ENCODE measurements at places on chromosomes 1 and 21.

- no peak for DNase-seq
Measured at GRCh38 chr21:31222142-31222541, 121.9 kb downstream of the TIAM1 start.

DNA sequence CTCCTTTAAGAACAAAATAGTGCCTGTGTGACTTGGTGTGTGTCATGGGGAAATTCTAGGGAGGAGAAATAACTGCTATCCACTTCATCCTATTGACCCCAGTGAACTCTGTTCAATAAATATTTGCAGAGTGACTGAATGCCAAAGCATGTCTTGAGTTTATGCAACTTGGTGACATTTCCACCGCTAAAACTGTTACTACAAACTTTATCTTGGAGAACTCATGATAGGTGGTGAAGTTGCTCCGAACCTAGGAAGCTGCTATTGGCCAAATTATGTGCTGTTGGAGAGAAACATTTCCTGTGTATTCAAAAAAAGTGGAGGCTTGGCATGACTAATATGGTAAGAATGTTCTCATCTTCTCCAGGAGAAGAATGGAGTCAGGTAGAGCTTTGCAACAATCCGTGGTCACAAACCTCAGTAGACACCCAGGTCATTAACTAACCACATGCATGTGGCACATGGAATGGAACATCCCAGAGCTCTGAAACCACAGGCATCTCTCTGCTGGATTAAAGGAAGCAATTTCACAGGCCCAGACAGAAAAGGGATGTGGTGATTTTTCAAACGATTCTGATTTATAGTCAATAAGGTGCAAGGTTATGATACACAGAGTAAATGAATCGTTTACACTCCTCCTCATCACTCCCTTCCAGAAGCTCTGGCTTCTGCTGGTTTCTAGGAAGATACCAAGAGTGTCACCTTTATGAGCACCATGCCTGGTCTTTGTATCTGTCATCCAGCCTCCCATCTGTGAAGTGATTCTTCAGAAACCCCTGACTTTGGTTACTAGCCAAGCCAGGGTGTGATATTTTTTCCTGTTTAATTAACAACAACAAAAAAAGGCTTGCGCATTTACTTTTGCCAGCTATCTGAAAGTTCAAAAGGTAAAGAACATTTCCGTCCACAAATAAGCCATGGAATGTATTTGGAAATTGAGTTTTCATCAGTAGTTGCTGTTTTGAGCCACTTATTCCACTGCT lies 361.1 kb downstream of the TGFB2 start:
- no peak for DNase-seq

DNA sequence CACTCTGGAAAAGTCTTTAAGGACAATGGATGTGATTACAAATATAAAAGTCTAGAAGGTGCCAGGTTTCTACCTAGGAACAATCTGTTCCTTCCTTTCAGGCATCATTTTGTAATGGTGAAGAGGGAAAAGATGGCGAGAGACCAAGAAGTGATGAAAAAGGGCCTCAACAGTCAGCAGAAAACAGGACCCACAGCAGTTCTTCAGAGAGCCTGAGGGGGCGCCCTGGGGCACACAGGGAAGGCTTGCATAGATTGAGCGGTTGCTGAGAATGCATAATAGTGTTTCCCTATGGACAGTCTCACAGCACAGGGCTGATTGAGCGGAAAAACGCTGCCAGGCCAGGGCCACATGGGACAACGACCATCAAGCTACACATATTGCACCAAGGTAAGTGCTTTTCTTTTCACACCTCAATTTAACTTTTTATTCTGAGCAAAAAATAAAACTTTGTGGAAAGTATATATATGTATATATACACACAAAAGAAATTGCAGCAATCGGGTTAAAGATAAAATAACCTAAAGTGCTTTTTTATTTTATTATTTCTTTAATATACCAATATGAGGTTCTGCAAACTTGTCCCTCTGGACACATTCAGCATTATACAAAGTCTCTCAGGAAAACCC lies 3.1 kb upstream of the YRDC start:
- DNase-seq = peak; percentile 53

DNA sequence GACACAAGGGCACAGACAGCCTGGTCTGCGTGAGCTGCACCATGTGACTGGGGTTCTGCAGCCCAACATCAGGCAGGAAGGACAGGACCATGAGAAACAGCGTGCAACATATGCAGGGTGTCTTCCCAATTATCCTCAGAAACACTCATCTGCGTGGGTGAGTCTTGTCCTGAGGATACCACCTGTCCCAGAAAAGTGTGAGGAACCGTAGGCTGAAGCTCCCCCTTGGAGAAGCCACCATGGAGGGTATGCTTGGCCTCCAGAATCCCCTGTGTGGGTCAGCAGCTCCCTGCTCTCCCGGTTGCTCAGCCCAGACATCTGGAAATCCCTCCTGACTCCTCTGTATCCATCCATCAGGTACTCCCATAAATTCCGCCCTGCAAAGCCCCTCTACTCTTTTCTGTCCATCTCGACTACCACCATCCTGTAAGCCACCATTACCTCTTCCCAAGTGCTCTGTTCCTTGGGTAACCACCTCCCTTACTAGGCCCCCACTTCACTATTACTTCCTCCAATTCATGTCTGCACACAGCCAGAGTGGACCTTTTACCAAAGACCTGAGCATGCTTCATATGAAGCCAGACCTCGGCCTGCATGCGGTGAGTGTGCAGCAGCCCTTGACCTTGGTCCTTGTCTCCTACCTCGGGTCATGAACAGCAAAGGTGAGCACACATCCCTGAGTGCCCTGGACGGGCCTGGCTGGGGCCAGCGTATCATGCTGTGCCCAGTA lies 33.0 kb downstream of the ETS2 start:
- no peak for DNase-seq

DNA sequence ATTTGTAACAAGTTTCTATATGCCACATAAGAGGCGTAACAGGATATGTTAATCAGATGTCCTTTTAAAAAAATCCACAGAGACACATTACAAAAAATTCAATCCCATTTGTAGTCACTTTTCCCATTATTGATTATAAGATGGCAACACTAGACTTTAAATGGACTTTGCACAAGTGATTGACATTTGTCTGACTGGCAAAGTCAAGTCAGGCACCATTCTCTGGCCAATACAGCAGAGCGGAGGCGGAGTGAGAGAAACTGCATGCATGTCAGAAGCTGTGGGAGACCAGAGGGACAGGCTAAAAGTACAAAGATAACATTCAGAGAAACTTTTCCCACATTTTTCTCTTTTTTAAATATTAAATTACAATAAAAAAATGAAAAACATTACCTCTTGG lies 28.1 kb upstream of the RGS5 start:
- DNase-seq = no peak

DNA sequence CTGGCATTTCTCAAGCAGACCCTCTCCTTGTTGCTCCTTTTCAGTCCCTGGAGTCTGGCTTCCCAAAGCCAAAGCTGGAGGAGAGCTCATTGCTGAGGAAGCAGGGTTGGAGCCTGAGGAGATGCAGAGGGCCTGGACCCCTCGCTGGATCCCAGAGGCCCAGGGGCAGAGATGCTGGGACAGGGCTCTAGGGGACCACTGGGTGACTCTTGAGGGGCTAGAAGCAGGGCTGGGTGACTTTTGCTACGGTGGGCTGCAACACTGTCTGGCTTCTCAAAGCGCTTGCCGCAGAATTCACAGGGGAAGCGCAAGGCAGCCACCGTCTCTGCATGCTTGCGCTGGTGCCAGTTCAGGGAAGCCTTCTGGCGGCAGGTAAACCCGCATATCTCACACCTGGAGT lies 8.8 kb downstream of the ZNF692 start:
- no peak for DNase-seq

- DNase-seq = no peak
Measured at GRCh38 chr1:205162301-205162700, 40.5 kb upstream of the RBBP5 start.

DNA sequence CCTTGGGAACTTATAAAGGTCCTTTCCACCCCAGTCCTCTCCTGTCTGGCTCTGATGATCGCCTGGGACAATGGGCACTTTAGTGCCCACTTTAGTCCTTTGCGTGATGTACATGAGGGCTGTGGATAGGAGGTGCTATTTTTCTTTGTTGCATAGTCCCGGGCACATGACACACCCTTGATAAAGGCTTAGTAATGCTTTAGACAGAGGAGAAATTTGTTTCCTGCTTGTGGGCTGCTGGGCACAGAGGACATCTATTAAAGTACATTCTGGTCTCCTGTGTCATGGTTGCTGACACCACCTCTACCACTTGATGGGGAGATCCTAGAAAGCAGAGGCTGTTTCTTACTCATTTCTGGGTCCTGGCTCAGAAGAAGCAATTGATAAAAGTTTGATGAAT lies 5.4 kb upstream of the KNCN start:
- no peak for DNase-seq

DNA sequence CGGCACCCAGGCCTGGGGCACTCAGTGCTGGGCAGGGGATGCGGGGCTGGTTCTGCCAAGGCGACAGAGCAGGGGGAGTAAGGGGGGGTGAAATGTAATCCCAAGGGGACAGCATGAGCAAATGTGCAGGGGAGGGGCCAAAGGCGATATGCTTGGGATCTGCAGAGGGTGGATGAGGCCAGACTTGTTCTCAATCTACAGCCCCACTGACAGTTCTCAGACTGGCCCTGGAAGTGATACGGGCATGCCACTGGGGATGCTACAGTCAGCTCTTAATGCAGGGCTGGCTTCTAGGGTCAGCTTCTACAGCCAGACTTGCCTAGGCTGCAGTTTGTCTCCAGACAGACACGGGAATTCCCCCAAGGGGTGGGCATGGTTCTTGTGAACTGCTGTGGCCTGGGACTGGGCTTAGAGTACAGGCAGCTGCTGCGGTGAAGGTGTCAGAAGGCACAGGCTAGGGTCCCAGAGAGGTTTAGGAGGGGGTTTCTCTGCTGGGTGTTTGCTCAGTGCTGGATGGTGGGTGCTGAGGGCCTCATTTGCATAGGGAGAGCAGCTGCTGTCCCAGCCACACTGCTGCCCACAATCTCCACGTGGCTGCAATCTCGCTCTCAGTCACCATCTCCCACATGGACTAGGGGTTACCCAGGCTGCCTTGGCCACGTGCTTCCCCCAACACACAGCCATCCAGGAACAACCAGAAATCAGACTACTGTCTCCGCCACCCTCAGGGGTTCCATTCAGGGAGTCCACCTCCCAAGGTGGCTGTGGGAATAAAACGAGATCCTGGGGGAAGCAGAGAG lies 190.1 kb downstream of the HIVEP3 start:
- DNase-seq = peak; percentile 69

DNA sequence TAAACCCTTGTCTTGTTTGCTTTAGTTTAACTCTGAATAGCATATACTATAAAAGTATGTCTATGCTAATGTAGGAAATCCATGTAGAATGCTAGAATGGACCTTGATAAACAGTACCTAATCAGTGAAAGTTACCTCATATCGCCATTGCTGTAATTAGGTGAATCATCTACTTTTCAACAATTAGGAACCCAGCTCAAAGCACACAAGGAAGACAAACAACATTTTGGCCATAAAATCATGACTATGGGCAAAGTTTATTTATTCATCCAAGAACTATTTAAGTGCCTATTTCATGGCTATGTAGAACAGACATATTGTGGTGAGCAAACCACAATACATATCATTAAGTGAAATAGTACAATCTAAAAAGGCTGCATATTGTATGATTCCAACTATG lies 1043.2 kb downstream of the BRINP3 start:
- DNase-seq = no peak

DNA sequence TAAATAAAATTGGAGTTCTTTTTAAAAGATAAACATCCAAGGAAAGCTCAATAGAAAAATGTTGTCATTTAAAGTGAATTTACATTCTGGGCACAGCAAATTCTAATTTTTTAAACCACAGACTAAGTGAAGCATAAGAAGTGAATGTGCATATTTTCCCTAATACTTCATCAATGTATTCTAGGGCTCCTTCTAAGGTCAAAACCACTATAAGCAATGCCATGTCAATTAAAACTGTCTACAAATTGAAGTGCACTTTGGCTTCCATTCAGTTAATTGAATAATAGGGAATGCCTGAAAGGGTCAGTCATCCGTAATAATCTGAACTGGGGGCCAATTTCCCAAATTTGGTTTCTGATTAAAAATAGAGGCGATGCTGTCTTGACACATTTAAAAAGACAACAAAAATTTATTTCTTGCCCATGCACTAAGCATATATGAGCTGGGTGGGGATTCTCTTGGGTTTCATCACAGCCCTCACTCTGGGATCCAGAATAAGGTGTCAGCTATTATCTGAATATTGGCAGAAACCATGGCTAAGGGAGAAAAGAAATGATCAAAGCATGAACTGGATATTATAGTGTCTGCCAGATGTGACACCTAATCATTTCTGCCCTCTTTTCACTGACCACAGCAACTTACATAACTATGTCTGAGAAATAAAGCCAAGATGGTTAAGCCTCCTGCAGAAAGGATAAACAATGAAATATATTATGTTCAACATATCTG lies 660.6 kb upstream of the B3GALT2 start:
- no peak for DNase-seq

DNA sequence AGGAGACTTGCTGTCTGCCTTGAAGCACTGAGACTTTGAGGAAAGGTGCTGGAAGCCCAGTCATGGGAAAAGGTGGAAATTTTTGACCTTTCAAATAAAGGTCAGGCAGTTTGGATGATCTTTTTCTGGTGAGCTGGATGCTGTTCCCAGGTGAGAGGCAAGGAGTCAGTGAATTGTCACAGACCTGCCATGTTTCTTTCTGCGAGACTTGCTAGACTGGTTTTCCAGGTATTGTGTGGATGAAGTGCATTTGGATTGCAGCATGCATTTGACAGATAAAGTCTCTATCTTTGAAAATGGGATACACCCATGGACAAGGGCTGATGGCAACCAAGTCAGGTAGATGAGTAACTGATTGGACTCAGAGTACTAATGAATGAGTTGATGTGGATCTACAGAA lies 65.7 kb upstream of the NHLH2 start:
- DNase-seq = no peak

GRCh38 chr1:230826166-230826875 lies 42.0 kb downstream of the C1orf198 start:
- DNase-seq = no peak

Measured in stimulated activated CD8-positive, alpha-beta memory T cell treated with anti-CD3 and anti-CD28 coated beads, Interleukin-4, amount 100 ng/mL, for 24 hours (primary cell).